ENCODE measurements at places on chromosomes 2 and 18.

DNA sequence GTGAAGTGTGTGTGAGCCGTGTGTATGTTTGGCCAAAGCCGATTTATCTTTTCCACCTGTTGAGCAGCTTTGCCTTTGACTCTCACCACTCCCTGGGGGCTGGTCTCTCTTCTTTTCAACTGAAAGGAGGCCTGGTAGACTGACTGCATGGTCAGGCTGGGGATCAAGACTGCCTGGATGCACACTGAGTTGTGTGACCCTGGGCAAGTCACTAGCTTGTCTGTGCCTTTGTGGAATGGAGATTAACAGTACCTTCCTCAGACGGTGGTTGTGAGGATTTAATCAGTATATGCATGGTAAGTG, 85.5 kb downstream of the TANC1 start:
- DNase-seq, result no peak

GRCh38 chr2:100262046-100262445, 60.3 kb downstream of the LONRF2 start:
- no peak for DNase-seq

- no peak for DNase-seq
These were observed 17.0 kb downstream of the GPR35 start for GRCh38 chr2:240642061-240642805.

DNA sequence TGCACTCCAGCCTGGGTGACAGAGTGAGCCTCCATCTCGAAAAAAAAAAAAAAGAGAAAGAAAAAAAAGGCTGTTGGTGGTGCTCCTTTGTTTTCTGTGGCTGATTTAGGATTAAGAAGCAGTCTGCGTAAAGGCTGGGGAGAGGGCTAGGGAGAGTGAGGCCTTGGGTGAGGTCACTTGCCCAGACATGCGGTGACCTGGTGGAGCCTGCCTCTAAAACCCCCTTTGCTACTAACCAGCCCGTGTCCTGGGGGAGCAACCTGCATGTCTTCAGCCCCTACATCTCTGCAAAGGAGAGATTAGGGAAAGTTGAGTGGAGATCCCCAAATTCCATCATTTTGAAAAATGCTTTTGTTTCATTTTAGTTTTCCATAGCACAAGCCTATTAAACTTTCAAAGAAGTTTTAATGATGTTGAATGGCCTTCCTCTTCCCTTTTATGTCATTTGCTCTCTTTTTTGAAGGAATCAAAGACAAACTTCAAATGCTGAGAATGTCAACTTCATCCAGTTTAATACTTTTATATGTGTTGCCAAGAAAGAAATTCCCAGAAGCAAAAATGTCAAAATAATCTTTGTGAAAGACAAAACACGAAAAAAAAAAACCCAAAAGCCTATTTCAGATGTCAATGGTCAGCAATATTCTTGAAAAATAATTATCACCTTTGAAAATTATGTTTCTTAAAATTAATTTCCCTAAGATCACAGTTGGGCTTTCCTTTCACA, 38.9 kb upstream of the RALBP1 start:
- no peak for DNase-seq

DNA sequence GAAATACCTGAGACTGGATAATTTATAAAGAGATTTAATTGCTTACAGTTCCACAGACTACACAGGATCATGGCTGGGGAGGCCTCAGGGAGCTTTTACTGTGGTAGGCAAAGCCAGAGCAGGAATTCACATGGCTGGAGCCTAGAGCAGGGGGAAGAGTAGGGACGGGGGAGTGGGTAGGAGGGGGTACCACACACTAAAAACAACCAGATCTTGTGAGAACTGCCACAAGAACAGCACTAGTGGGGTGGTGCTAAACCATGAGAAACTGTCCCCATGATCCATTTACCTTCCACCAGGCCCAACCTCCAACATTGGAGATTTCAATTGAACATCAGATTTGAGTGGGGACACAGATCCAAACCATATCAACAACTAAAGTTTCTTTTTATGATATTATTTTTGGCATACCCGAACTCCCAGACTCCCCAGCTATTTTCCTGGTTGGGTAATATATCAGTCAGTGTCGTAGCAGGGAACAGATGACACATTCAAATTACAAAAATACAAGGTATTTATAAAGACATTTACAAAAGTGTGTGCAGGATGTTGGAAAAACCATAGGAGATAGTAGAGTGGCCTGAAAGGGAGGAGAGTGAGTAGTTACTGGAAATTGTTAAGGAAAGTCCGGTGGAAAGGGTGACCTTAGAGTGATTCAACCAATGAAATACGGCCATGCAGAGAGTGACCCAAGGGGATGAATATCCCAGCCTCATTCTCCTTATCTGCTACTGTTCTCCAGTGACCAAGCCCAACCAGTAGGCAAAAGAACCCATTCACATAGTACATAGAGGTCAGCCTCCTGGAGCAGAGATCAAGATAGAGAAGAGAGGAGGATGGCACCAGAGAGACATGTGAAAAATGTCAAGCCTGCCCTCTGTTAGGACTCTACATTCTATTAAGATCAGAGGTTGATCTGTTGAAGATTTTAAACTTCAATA, 8.8 kb downstream of the RPL37A start:
- DNase-seq, result no peak

DNA sequence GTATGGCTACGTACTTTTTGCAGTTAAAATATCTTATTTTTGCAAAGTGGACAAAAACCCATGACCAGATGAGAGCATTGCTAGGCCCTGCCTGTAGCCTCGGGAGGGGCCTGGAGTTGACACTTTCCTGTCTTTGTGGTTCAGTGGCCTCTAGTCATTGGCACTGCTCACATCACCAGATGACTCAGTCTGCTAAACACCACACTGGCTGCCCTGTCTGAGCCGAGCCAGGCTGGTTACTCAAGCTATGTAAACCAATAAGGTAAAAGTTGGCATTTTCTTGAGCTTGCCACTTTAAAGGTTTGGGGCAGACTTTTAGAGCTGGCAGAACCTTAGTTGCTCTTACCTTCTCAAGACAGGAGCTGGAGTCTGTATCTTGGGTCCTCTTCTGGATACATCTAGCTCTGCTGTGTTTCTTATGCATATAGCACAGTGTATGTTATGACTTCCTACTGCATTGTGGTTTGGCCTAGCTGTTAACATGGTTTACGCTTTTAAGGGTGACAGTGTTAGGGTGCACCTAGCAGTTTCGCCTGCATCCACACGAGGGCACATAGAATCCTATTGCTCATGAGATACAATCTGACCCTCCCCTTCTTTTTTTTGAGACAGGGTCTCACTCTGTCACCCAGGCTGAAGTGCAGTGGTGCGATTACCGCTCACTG, 76.4 kb downstream of the AP1S3 start:
- peak; percentile 80 for DNase-seq

DNA sequence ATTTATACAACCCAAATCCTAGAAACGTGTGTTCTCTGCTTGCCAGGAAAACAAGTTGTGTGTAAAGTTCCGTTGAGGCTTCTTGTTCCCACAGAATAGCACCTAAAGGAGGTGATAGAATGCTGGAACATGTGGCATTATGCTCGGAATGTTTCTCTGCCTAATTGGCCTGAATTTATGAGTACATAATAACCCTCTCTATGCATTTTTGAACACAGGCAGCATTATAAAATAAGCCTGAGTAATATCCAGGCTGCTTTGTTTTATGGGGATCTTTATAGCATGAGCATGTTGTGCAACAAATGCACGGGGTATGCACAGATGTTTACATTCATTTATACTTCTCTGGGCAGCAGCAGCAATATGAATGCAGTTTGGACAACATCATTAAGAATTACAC, 385.7 kb downstream of the MBD2 start:
- no peak for DNase-seq

- DNase-seq, result no peak
These were observed 1.3 kb downstream of the SFTPB start for GRCh38 chr2:85666435-85667316.

GRCh38 chr18:70301667-70302066, 12.8 kb downstream of the SOCS6 start:
- DNase-seq, result no peak

DNA sequence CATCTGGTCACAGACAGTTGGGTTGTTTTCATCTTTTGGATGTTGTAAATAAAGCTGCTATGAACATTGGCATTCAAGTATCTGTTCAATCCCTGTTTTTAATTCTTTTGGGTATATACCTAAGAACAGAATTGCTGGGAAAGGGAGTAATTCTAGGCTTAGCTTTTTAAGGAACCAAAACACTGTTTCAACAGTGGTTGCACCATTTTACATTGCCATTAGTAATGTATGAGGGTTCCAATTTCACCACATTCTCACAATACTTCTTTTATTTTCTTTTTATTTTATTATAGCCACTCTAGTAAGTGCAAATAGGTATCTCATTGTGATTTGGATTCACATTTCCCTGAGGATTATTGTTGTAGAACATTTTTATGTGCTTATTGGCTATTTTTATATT, 108.9 kb upstream of the GLS start:
- no peak for DNase-seq

- peak; percentile 86 for DNase-seq
These were observed 206.3 kb downstream of the LTBP1 start for GRCh38 chr2:33153008-33153407.

DNA sequence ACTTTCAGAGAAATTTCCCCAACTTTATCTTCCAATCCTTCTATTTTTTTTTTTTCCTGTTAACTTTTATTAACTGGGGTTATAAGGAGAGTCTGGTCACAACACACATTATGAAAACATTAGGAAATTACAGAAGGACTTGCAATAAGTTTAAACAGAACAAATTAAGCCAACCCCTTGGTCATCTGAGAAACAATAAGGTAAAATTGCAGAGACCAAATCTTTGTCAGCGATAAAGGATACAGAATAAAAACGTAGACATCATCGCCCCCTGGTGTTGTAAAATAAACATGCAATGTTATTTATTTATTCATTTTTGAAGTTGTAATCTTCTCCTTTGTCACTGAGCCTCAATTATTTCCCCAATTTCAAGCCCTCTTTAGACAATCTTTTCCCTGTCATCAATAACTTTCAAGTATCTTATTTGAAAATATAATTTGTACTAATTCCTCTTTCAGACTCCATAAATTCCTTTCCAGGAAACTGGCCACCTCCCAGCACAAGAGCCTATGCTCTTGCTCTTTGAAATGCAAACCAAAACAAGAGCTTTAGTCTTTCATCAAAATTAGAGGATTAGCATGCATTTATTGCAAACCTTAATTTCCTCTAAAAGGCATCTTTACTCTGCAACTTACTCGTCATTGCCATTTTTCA, 19.5 kb downstream of the G6PC2 start:
- peak; percentile 13 for DNase-seq

DNA sequence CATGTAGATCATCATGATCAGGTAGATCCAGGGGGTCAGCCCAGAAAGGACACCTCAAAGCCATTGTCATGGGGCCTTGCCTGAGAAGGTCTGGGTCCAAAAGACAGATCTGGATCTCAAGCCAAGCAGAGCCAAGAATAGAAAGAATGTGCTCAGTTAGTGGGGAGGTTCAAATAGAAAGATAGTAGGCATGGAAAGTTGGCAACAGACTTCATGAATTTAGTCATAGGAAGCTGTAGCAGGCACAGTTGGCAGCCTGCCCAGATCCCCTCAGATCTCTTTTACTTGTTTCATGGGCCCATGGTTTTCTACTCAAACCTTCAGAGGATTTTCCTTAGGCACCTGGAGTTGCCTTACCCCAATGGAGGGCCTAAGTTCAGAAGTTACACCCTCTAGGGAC, 767.0 kb downstream of the SLC4A3 start:
- DNase-seq, result peak; percentile 62

- DNase-seq, result peak; percentile 49
These were observed 541.4 kb downstream of the PARD3B start for GRCh38 chr2:205086662-205087061.

GRCh38 chr2:223075301-223076270, 23.6 kb downstream of the KCNE4 start:
- DNase-seq, result peak; percentile 79

DNA sequence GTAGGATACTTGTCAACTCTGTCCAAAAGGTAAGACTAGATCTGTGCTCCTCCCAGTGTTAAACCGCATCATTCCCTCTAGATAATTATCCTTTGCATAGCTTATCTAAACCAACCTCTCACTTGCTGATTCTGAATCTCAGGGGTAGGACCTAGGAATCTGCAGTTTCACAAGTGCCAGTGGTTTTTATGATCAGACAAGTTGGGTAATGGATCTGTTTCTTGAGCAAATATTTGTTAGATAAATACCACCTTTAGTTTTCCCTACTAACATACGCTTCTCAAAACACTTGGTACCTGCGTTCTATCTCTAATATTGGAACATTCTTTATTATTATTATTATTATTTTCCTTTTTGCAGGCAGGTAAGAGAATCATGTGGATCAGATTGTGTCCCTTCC, 439.9 kb downstream of the PTPRM start:
- no peak for DNase-seq

DNA sequence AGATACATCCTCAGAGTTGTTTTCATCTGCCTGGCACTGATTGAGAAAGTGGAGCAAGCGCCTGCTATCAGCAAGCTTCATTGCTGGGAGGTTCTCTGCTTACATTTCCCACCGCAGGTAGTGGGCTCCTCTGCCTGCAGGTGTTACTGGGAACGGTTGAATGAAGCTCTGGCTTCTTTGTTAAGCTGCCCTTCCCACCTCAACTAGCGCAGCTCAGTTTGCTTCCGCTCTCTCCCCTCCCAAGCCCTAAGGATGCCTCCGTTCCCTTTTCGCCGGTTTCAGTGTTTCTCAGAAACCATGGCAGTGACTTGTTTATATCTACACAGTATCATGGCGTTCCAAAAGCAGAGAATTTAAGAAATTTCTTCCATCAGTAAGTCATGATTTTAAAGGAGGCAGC, 72.2 kb upstream of the B3GNT7 start:
- no peak for DNase-seq

- DNase-seq, result peak; percentile 86
These were observed 503.6 kb upstream of the SYT4 start for GRCh38 chr18:43780782-43781340.

GRCh38 chr2:69061525-69061924, 48.5 kb downstream of the ANTXR1 start:
- no peak for DNase-seq

DNA sequence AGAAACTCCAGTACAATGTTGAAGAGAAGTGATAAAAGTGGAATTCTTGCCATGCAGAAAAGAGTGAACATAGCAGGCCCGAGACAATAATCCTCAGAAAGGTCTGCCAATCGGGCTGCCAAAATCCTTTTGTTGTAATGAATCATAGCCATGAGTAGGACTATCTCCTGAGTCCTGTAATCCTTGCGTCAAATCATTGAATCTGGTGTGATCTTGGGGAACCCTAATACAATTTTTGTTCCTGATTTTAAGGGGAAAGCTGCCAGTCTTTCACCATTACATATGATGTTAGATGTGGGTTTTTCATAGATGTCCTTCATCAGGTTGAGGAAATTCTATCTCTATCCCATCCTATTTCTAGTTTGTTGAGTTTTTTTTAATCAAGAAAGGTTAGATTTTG, 2.2 kb downstream of the TPGS2 start:
- DNase-seq, result no peak

GRCh38 chr18:79657342-79657996, 22.1 kb upstream of the CTDP1 start:
- no peak for DNase-seq

DNA sequence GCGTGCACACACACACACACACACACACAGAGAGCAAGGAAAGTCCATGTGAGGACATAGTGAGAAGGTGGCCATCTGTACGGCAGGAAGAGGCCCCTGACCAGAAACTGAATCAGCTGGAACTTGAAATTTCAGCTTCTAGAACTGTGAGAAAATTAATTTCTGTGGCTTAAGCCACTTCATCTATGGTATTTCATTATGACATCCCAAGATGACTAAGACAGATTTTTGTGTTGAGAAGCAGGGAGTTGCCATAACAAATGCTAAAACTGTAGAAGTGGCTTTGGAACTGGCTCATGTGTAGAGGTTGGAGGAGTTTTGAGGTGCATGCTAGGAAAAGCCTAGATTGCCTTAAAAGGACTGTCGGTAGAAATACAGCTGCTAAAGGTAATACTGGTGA, 63.4 kb upstream of the ZBTB7C start:
- DNase-seq, result peak; percentile 66

GRCh38 chr2:237735798-237736197, 62.8 kb upstream of the RBM44 start:
- no peak for DNase-seq
